ENCODE measurements at places on chromosomes 12 and 14.

DNA sequence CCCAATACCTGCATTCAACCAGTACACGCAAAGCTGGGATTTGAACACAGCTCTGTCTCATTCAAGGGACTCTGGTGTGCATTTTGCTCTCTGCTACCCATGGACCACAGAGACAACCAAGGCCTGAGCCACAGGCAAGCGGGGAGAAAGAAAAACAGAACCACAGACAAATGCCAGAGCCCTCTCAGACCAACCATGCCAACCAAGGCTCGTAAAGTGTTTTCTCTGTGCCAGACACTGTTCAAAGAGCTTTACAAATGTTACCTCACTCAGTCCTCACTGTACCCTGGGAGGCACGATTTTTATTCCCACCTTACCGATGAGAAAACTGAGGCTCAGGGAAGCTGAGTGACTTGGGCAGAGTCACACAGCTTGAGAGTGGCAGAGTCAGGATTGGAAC is 32.4 kb upstream of the EML1 start:
- DNase-seq, result no peak

DNA sequence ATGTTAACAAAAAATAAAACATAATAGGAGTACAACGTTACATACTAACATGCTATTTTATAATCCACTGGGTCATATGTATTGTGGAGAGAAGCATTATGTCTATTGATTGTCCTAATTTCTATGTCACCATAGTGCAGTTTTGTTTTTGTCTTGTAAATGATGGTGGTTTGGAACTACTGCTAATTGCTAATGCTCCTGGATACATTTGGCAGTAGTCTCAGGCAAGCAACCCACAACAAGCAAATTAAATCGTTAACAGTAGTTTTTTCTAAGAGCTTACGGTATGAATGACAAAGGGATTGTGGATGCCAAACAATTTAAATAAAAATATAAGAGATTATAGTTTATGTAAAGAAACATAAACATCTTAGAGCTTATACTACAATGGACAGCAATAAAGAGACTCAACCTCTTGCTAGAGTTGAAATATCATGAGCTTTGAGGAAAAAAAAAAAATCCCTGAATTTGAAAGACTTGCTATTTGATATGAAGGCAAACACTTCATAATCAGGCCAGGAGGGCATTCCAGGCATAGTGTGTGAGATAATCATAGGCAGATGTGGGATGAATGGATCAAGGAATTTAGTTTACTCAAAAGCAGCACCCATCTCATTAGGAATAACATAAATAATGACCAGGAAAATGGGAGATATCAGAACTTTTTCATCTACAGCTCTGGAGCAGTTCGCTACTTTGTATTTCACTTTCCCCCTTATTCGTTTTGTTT is 181.3 kb downstream of the CCDC59 start:
- DNase-seq, result no peak

DNA sequence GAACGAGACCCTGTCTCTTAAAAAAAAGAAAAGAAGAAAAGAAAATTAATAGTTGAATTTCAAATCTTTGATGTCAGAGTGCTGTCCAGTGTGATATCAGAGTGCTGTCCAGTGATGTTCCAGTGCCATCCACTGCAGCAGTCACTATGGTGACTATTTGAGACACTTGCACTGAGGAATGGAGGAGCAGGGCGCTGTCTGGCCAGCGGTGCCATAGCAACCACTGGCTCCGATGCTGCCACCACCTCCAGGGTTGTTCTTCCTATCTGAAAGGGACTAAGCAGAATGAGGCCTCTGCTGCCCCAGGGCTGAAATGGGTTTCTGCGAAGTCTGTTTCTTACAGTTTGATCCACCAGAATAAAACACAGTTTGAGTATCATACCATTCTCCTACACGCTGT is 272.9 kb downstream of the NUAK1 start:
- DNase-seq, result no peak

DNA sequence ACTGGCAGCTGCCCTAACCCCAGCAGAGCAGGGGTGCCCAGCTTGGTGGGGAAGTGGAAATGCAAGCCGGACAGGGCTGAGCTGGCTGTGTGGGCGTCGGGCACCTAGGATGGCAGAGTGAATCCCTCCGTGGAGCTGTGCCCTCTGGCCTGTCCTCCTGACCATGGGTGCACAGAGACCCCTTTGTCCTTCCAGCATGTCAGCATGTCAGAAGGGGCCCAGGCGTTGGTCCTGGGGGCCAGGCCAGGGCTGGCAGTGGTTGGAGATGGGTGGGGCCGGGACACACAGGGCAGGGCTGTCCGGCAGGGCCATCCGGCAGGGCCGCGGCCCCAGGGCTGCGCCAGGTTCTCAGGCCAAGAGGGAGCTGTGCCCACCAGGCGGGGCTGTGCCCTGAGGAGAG is 8.8 kb upstream of the TEX22 start:
- no peak for DNase-seq

DNA sequence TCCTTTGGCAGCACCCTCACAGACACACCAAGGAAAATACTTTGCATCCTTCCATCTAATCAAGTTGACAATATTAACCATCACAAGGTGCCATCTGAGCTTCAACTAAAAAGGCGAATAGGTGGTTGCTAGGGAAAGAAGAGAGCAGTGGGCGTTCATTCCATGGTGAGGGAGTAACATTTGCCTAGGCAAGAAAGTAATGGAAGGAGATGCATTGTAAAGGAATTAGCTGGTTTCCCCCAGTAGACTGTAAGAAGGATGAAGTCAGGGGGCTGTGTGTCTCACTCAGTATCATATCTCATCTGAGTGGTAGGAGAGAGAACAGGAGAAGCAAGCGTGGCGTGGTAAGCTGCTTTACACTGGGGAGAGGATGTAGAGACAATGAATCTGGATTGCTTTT is 34.7 kb downstream of the AKAP6 start:
- no peak for DNase-seq

GRCh38 chr12:14930299-14930698 is 8.0 kb downstream of the ERP27 start:
- DNase-seq, result no peak

DNA sequence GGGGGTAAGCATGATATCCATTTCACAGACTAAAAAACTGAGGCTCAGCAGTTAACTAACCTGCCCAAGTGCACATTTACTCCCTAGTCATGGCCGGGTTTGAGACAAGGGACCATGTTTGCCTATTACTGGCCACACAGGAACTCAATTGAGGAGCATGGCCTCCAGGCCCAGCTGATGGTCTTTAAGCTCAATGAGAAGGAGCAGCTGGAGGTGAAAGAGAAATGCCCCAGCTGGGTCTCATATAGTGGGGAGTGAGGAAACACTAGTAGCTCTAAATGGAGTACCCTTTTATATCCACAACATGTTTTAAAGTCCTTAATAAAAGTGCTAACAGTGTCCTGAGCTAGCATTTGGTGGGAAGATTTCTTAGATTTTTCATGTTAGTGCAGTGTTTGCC is 1.6 kb downstream of the TDP1 start:
- DNase-seq, result no peak

GRCh38 chr14:92846162-92846897 is 52.2 kb downstream of the GOLGA5 start:
- DNase-seq, result no peak

DNA sequence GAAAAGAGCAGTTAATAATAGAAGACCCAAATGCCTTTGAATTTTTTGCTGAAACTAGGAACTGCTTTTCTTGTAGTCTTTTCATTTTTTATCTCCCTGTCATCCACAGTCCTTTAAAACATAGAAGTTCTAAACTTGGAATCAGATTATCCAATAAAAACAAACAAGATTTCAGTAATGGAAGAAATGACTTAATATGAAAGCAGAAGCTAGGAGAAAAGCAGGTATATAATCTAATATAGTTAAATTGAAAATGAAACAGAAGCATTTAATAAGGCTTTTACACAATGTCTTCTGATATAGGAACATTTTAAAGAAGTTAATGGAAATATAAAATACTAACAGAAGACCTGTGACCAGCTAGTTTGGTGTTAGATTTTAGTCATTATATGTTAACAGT is 26.5 kb downstream of the PPP1R12A start:
- no peak for DNase-seq

DNA sequence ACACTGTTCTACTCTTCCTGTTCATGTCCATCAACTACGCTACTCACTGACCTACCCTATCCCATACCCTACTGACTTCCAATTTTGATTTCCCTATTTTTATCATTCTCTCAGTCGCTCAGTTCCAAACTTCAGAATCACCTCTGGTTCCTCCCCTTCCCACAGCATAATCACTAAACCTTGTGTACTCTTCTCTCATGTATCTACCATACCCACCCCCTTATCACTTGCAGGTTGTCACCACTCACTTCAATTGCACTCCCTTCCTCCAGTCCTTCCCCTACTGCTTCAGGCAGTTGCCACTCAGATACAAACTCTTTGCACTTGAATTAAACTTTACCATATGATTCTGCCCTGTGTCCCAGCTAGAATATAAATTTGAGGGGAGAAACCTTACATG is 6.3 kb downstream of the RACGAP1 start:
- no peak for DNase-seq

DNA sequence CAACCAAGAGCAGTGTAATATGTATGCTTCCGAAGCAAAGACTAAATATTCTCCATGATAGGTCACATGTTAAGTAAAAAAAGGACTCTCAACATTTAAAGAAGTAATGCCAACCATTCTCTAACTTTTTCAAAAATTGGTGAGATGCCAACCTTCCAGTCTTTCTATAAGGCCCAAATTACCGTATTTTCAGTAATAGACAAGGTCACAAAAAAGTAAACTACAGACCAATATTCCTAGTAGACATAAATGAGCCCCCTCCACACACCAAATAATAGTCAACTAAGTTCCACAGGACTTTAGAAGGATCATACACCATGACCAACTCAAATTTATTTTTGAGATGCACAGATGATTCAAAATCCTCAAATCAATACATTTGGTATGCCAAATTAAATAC is 867.4 kb downstream of the TMEM121 start:
- no peak for DNase-seq

- DNase-seq, result no peak
Measured at GRCh38 chr14:37858733-37859132, 263.3 kb downstream of the TTC6 start.

GRCh38 chr14:54252072-54252730 is 144.6 kb upstream of the CDKN3 start:
- peak; percentile 98 for DNase-seq

GRCh38 chr12:51896236-51896635 is 8.3 kb downstream of the ANKRD33 start:
- peak; percentile 27 for DNase-seq

GRCh38 chr12:75706786-75707605 is 195.6 kb upstream of the KRR1 start:
- no peak for DNase-seq

DNA sequence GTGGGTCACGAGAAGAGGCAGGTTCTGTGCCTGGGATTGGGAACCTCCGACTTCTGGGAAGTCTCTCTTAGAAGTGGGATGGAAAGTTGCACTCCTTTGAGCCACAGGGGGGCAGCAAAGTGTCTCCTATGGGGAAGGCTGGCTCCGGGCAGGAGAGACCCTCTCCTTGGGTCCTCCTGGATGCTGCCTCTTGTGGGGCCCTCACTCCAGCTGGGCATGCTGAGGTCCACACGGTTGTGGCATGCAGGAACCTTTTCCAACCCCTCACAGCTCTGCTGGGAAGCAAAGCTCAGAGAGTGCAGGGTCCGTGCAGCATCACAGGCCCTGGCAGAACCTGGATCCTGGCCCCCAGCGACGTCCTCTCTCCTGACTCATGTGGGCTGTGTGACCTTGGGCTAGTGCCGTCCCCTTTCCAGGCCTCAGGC is 17.4 kb downstream of the SDSL start:
- DNase-seq, result peak; percentile 43

DNA sequence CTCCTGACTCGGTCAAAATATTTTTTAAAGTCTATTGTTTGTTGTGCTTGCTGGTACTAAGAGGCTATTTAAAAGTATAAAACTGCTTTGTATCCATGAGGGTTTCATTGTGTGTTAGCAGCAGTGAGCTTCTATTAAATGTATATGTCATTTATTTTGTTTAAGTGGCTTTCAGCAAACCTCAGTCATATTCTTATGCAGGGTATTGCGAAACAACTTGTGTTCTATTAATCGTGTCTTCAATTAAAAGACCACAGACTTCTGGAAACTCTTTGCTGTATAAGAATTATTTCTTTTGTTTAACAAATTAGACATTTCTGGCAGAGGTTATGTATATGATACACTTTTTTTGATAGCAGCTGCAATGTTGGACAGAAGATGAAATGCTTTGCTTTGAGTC is 6.5 kb downstream of the IAPP start:
- DNase-seq, result no peak

DNA sequence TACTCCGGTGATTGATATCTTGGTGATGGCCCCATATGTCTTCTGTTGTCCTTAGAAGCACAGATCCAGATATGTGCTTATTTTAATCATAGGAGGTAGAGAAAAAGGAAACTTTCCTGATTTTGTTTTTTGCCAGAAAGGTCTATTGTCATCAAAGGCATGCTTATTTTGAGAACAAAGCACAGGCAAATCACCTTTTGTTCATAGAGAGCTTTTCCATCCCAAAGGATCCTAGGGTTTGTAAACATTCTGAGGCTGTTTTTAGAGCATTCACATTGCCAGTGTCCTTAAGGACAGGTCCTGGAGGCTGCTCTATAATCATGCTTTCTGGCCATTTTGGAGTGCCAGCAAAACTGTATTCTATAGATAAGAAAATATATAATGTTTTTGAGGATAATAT is 148.5 kb upstream of the SEL1L start:
- DNase-seq, result no peak

GRCh38 chr12:27919671-27920235 is 52.8 kb downstream of the PTHLH start:
- no peak for DNase-seq

DNA sequence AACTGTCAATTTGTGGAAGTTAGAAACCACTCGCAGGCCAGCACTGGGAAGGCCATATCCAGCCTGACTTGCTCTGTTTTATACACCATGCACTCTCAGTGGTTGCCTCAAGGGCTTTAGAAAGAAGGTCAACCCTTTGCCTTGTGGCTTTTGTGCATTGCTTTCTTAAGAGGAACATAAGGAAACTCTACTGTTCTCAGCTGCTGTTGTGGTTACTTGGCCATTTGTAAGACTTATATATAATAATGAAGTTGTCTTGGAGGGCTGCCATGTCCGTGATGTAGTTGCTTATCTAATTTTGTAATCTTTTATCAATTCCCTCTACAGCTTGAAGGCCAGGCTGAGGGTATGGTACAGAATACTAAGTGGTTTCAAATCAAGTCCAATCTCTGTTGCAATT is 637.8 kb downstream of the DIO2 start:
- DNase-seq, result no peak

DNA sequence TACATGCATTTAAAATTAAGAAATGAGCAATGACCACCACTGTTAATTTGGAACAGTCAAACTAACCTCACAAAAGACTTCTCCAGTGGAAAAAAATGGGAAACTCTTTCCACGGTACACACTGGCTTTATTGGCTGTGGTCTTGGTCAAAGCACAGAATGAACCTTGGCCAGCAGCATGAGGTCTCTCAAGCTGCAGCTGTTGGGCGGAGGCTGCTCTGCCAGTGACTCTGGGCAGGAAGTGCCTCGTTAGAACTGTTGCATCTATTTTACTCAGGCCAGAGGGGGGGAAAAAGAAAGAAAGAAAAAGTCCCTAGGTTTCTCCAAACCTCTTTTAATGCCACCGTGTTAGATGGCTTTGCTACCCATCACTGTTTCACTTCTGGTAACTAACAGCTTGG is 279.8 kb upstream of the DIO2 start:
- DNase-seq, result peak; percentile 37
